ENCODE measurements at places on chromosomes 11 and 22.
A peak's percentile ranks its signal among the peaks of the same experiment; 100 is the strongest.

DNA sequence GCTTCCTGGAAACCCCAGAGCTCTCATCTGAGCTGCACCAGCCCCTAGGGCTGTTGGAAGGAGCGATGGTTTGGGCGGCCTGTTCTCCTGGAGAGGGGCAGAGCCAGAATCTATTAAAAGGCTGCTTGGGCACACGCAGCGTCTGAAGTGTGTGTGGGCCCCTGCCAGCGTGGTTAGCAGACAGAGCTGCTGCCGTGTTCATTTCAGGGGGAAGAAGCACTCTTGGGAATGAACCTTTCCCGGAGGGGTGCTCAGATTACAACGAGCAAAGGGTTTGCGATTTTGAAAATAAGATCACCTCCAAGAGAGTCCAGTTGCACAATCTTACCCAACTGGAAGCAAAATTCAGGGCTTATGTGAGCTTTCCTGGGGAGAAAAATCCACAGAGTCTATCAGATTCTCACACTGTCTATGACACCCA is 12.9 kb downstream of the ANO1 start:
- no peak for DNase-seq

GRCh38 chr22:19783586-19784383 is 23.2 kb downstream of the TBX1 start:
- no peak for DNase-seq

- no peak for DNase-seq
Observed at GRCh38 chr11:95378789-95379188, 147.8 kb upstream of the SESN3 start.

DNA sequence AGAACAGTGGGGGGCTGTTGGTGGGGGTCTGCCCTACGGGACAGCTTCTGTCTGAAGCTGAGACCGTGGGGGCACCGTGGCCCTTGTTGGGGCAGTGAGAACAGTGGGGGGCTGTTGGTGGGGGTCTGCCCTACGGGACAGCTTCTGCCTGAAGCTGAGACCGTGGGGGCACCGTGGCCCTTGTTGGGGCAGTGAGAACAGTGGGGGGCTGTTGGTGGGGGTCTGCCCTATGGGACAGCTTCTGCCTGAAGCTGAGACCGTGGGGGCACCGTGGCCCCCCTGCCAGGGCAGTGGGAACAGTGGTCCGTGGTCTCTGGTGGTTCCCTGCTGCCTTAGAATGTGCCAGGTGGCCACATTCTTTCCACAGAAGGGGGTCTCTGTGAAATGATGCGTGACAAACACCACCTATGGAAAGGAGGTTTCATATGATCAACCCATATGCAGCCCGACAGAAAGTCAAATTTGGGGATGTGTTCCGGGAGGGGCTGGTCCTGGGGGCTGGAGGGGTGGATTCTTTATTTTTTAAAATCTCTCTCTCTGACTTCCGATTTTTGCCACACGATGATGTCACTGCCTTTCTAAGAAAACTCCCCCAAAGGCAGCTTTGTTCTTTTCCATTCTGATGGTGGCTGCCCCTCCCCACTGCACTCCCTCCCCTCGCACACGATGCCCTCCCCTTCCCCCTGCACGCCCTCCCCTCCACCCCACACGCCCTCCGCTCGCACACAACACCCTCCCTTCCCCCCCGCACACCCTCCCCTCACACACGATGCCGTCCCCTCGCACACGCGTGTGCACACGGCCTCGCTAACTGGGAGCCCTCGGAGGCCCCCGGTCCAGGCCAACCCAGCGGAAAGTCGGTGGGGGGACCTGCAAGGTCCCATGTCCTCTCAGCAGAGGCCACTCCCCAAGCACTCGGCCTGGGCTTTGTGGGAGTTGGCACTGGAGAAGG is 1186.5 kb downstream of the BRD1 start:
- DNase-seq = no peak

- no peak for DNase-seq
Observed at GRCh38 chr22:20589614-20590476, 82.4 kb downstream of the MED15 start.

DNA sequence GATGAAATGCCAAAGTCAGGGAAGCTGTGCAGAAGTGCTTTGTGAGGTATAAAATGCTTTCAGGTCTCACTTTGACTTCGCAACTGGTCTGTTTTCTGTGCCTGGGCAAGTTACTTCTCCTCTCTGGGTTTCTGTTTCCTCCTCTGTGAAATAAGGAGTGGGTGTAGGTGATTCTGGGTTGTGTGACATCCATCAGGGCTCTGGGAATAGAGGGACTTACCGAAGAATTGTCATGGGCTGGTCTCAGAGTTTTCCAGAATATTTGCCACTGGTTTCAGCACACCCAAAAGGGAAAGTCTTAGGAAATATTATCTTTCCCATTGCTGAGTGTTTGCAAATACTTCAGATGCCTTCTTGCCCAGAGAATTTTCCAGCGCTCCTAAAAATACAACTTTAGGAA is 118.4 kb downstream of the KIAA1671 start:
- DNase-seq = no peak

- DNase-seq = no peak
Observed at GRCh38 chr11:111696556-111696955, 69.6 kb downstream of the PPP2R1B start.

DNA sequence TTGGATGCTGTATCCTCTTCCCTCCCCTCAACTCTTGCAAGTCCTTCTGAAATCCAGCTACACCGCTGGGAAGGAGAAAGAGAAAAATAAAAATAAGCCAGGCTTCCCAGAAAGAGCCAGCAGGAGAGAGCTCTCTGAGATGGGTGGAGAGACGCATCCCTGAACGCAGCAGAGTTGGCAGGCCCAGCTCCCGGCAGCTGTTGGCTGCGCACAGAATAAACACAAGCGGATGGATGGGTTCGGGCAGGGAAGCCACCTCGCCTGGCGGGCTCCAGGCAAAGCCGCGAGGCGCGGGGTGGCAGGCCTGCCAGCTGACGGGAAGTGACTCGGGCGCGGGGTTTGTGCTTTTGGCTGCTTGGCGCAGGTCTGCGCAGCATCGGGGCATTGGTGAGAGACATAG is 537.7 kb downstream of the MIAT start:
- no peak for DNase-seq

DNA sequence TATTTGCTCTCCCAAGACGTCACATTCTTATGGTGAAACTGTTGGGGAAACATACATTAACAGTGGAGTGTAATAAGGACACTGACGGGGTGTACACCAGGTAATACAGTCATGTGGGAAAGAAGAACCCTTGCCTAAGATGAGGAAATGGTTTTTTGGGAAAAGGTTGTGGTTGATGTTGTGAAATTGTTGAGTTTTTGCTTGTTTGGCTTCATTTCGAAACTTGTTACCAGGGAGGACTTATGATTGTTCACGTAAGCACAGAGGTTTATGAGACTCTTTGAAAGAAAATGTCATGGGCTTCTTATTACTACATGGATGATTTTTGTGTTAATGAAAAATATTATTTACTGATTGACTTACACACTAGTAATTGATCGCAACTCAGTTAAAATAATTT is 16.8 kb downstream of the ANO3 start:
- no peak for DNase-seq

DNA sequence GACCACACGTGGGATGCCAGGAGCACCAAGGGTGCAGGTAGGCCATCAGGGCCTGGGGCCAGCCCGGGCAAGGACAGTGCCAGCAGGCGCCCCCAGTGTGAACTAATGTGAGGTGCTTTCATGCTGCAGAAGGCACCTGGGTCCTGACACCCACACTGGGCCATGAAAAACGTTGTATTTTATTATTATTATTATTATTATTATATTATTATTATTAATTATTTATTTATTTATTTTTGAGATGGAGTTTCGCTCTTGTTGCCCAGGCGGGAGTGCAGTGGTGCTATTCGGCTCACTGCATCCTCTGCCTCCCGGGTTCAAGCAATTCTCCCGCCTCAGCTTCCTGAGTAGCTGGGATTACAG is 1267.3 kb downstream of the BRD1 start:
- no peak for DNase-seq

DNA sequence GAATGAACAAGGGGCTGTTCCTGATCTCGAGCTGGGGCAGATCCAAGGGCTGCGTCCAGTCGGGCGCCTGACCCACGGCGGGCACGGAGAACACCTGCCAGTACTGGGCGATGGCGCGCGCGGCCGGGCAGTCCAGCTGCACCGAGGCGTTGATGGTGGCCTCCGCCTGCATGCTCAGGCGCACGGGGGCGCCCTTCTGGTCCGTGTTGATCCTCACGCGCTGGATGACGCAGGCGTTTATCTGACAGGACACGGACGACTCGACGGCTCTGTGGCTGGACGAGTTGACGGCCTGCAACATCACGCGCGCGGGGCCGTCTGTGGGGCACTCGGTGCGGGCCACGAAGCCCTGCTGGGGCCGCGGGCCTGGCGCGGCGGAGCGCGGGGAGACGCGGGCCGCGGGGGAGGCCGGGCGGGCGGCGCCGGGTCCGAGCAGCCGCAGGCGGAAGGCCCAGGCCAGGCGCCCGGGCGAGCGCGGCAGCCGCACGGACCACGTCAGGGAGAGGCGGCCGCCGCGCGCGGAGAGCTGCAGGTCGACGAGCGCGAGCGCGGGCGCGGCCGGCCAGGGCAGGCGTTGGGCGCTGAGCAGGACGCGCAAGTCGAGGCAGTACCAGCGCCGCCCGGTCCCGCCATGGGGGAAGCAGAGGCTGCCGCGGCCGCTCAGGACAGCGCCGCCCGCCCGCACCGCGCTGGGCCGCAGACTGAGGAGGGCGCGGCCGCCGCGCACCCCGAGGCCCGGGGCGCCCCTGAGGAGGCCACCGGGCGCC is 511 bp downstream of the PKDREJ start:
- DNase-seq = no peak

DNA sequence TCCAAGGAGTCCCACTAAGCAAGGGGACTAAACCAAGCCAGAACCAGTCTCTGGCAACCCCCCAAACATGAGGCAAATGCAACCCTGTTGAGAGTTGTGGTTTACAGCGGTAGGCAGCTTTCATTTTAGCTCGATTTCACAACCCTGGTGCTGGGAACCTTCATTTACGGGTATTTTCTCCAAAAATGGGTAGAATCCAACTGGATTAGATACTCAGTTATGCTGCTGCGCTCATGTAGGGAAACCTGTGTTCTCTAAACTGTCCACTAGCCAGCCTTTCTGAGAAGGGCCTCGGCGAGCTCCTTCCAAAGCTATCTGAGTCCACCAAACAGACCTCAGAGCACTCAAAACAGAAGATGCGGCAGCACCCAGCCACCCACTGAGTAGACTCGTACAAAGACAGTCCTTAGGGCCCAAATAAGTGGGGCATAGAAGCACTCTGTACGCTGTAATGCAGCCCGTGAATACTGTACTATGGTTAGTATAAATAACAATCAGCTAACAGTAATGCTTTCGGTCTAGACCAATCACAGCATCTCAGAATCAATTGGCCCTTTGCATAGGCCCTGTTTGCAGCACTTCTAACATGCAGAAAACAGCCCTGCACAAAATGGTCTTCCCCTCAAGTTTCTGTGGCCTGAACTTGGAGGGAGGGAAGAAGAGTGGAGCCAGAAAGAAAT is 104.7 kb downstream of the ETS1 start:
- no peak for DNase-seq

DNA sequence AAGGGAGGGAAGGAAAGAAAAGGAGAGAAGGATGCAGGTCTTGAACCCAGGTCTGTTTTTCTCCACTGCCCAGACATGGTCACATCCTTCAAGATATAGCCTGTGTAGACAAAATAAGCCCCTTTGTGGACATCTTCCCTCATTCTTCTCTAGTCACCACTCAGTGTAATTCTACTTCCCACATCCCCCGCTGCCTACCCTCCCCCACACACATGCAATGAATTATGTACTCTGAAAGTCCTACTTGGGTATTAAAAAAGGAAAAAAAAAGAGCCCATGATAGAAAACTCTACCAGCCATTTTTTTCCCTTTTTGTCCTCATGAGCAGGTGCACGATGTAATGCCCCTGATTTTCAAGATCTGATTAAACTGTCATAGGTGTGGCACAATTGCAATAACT is 346.0 kb downstream of the MN1 start:
- DNase-seq = no peak

- DNase-seq = peak; percentile 58
Observed at GRCh38 chr11:61947486-61948210, 2.5 kb upstream of the BEST1 start.

- no peak for DNase-seq
Observed at GRCh38 chr11:597166-597725, 18.5 kb downstream of the IRF7 start.

DNA sequence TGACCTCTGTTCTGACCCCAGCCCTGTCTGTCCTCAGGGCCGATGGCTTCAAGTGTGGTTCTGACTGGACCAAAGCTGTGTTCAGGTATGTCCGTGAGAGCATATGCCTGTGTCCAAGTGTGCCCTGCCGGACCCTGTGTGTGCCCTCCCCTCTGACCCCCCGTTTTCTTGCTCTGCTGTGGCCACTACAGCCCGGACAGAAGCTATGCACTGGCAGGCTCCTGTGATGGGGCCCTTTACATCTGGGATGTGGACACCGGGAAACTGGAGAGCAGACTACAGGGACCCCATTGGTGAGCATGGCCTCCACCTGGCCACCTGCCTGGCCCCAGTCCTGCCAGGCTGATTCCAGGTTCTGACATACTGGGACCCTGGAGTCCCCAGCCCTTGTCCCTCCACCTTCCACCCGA is 14.5 kb downstream of the ATG16L2 start:
- no peak for DNase-seq

- DNase-seq = no peak
Observed at GRCh38 chr11:8281266-8281665, 17.6 kb upstream of the LMO1 start.

- DNase-seq = no peak
Observed at GRCh38 chr11:95690100-95690499, 99.5 kb downstream of the FAM76B start.

- no peak for DNase-seq
Observed at GRCh38 chr22:41540006-41540315, 4.3 kb downstream of the POLR3H start.

GRCh38 chr11:16632295-16633200 is 105.9 kb upstream of the C11orf58 start:
- no peak for DNase-seq

DNA sequence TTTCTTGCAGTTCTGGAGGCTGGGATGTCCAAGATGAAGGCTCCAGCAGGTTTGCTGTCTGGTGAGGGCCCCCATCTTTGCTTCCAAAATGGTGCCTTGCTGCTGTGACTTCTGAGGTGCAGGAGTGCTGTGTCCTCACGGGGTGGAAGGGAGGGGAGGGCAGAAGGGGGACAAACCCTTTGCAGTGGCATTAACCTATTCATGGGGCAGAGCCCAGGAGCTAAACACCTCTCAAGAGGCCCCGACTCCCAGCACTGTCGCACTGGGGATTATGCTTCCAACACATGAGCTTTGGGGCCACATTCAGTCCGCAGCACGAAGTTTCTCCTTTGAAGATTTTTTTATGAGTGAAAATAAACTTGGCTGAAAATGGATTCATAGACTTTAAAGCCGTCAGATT is 25.5 kb upstream of the OSBPL5 start:
- DNase-seq = no peak

DNA sequence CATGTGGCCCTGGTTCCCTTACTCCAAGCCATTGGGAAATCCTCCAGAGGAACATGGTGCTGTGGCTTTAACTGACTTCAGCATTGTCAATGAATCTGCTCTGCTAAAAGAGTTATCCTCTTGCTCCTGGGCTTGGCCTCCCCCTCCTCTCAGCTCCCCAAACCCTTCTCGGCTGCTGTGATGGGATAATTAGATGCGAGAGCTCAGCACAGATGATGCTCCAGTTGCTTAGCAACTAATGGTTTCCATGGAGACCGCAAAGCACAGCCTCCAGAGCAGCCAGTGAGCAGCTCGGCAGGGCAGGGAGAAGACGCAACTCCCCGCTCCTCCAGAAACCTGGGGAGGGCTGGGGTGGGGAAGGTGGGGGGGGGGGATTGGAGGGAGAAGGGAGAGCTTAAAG is 2.8 kb upstream of the UPK2 start:
- DNase-seq = no peak

All from stimulated activated CD8-positive, alpha-beta memory T cell treated with anti-CD3 and anti-CD28 coated beads, Interleukin-2, amount 100 ng/mL, for 48 hours (primary cell).